ENCODE measurements at places on chromosomes 2 and 18. TPM values are rescaled to one million over a fixed set of nuclear protein-coding genes. Genes with fewer than 3 reads are reported as not detected.

IL1R2 gene
- 1.4 TPM for total RNA-seq

FSHR gene
- total RNA-seq = 0.46 TPM

FN1 gene
- total RNA-seq = 77.7 TPM

AQP12B gene
- total RNA-seq = not detected

STPG4 gene
- total RNA-seq = not detected

GKN1 gene
- total RNA-seq = not detected

GAL3ST2 gene
- total RNA-seq = not detected

ATG9A gene
- 86.3 TPM for total RNA-seq

PFN4 gene
- total RNA-seq = 0.46 TPM

SP140 gene
- total RNA-seq = 0.56 TPM

HOXD11 gene
- not detected for total RNA-seq

NEDD4L gene
- total RNA-seq = 51.4 TPM

SERPINB3 gene
- total RNA-seq = not detected

ECEL1 gene
- not detected for total RNA-seq

LCT gene
- not detected for total RNA-seq

LHCGR gene
- not detected for total RNA-seq

CLASP1 gene
- total RNA-seq = 58.3 TPM

TRIM43 gene
- not detected for total RNA-seq

RNF152 gene
- 11.4 TPM for total RNA-seq

DSG2 gene
- total RNA-seq = 37.1 TPM

EPHA4 gene
- 11.9 TPM for total RNA-seq

SERPINB4 gene
- not detected for total RNA-seq

FER1L5 gene
- not detected for total RNA-seq

SAG gene
- not detected for total RNA-seq

PLCL1 gene
- total RNA-seq = 93.3 TPM

APLF gene
- 4.0 TPM for total RNA-seq

FZD7 gene
- 25.3 TPM for total RNA-seq

DSC3 gene
- total RNA-seq = not detected
